GM13977 (cell line): ENCODE measurements at places on chromosomes 13 and 19.
A peak's percentile ranks its signal among the peaks of the same experiment; 100 is the strongest.

- DNase-seq = no peak
Observed at GRCh38 chr13:40149611-40150274, 494.3 kb downstream of the COG6 start.

GRCh38 chr19:15456871-15457700 lies 7.3 kb downstream of the RASAL3 start:
- DNase-seq = no peak

GRCh38 chr13:32125751-32126150 lies 94.2 kb downstream of the FRY start:
- no peak for DNase-seq

- DNase-seq = no peak
Observed at GRCh38 chr19:47765523-47766358, 12.8 kb upstream of the SELENOW start.

- no peak for DNase-seq
Observed at GRCh38 chr19:12922959-12923358, 3.9 kb upstream of the SYCE2 start.

DNA sequence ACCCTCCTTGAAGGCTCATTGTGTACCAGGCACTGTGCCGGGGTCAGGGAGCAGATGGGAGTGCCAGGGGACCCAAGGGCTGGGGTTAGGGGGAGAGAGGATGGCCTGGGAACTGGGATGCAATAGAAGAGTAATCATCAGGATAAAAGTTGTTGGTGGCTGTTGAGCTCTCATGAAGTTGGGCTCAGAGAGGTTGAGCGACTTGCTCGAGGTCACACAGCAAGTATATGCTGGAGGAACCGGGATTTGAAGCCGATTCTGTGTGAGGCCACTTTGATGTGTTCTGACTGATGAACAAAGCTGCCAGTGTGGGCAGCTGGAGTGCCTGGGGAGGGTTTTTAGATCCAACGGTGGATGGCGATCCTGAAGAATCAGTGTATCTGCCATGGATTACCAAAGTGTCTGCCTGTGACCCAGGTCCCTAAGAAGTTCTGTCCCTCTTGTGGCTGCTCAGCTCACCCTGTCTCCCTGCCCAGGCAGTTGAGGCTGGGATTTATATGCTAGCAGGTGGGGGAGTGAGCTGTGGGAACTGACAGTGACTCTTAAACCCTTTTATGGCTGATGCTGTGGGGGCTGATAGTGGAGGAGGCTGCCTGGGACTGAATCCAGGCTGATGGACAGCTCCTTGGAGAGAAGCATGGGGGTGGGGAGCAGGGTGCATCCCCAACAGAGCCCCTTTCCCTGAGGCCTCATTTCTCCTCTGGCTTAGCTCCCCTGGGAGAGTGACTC lies 8.3 kb downstream of the ARHGEF18 start:
- no peak for DNase-seq

DNA sequence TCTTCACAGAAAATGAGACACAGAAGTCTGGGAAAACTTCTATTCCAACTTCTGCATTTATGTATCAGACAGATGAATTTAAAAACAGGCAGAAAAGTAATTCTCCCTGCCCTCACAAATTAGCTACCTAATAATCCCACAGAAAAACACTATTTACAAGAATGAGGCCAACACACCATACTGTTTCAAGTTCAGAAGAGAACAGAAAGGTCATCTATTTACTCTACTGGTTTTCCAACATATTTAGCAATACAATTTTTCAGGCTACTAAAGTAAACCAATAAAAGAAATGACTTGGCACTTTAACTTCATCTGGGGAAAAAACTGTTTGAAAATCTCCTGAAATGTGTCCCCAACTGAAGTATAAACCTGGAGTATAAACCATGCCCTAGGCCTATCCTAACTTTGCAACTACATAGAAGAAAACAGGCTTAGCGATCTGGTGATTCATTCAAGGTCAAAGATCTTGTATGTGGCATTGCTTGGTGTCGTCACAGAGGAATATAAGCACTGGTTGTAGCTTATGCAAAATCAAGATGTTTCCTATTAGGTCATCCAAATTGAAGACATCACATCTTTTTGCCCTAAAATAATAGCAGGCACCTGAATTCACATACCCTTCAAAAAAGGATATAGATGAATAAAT lies 20.1 kb upstream of the EBPL start:
- DNase-seq = no peak

DNA sequence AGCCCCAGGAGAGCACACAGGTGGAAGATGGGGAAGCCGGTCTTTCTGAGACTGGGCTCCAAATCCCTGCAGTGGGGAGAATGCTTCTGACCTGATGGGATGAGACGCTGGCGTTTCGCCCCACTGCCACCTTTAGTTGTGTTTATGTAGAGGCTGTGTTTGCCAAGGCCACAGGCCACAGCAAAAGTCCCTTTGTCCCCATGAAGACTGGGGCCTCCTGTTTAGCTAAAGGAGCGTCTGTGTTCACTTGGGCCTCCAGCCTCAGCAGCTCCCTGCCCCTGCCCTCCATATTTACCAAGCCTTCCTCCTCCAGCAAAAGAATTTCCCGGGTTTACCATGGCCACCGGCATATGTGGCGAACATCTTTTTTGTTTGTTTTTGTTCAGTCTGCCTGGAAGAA lies 10.4 kb upstream of the KLK14 start:
- no peak for DNase-seq

DNA sequence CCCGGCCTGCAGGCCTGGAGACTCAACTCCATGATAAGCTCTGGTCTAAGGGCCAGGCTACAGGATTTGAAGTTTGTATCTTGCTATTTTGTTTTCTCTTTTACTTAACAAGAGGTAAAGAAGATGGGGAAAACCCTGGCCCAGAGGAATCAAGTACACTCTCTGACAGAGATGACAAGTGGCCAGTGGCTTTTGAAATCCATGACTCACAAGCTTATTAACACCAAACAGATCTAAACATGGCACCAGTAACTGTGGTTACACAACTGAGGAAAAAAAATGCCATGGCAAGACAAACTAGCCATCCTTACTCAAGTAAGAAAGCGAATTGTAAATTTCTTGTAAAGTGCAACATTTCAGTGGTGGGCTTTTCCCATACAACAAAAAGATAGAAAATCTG lies 72.6 kb upstream of the SERTM1 start:
- no peak for DNase-seq

DNA sequence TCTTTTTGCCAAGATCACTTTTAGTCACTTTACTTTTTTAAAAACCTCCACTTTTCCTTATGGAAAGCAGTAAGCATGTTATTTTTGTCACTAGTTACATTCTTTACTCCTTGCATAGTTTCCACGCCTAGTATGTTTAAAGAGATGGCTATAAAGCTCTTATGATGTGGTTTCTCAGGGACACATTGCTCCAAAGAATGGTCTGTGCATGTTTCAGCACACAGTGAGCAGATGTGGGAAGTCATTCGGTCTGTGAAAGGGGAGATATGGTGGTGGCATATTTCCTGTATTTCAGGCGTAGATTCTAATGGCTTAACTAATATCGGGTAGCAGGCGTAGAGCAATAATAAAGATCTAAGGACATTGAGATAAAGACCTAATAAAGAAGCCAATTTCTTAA lies 180.7 kb downstream of the SLITRK6 start:
- DNase-seq = no peak

DNA sequence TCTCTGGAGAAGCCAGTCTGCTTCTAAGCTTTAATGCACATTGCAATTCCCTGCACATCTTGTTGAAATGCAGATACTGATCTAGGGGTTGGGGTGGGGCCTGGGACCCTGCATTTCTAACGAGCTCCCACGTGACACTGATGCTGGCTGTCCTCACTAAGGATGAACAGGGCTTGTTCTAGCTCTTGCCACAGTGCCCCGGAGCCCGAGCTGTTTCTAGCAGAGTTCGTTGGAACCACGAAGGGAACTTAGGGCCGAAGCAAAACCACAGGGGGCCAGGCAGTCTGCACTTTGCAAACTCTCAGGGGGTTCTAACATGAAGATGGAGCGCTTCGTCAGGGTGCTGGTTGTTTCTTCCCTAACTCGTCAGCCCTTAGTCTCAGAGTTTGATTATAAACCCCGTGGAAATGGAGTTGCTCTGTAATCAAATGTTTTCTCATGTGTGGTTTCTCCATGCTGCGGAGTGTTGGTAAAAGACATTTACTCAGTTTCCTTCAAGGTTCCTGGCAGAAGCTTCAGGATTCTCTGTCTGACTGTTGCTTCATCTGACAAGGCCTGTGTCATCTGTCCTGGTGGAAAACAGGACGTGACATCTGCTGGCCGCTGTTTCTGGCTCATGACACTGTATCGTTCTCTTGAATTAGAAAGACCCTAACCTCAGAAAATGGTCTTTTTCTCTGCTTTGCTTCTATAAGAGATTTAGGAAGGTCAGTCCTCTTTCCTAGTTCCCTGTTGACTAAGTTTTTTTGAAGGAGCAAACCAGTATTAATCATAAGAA lies 221.5 kb downstream of the TEX29 start:
- no peak for DNase-seq

DNA sequence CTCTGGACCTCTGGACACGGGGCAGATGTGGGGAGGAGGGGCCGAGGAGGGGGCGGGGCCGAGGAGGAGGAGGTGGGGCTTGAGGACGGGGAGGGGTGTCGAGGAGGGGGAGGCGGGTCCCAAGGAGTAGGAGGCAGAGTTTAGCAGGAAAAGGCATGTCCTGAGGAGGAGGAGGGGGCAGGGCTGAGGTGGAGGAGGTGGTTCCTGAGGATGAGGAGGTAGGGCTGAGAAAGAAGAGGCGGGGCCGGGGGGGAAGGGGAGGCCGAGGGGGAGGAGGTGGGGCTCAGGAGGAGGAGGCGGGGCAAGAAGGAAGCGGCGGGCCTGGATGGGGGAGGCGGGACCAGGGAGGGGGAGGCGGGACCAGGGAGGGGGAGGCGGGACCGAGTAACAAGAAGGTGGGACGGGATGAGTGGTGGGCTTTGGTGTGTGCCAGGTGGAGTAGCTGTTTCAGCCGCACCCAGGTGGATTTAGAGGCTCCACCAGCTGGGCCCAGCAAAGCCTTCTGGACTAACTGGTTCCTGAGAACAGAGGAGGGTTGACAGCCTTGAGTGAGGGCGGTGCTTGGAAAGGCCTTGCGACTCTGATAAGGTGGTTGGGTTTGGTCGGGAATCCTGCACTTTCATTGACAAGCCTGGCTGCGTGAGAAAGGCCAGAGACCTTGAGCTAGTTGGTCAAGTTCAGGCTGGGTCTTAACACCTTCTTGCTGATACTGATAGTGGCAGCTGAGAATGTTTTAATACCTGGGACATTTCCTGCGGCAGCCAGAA lies 7.7 kb downstream of the TECR start:
- peak; percentile 51 for DNase-seq

DNA sequence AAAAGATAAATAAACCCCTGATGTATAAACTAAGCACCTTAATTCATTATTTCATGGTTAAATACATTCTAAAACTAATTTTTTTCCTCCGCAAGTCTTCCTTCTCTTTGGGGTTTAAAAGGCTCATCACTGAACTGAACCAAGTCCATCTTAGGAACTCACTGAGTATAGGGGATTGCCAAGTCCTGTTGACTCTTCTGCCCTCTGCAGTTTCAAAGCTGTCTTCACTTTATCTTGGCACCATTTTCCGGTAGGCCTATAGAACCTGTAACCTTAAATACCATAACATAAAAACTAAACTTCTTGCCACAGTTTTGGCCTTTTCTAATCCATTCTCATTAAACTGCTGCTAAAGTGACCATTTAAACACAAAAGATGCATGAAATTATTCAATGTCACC lies 66.5 kb upstream of the USPL1 start:
- peak; percentile 48 for DNase-seq

DNA sequence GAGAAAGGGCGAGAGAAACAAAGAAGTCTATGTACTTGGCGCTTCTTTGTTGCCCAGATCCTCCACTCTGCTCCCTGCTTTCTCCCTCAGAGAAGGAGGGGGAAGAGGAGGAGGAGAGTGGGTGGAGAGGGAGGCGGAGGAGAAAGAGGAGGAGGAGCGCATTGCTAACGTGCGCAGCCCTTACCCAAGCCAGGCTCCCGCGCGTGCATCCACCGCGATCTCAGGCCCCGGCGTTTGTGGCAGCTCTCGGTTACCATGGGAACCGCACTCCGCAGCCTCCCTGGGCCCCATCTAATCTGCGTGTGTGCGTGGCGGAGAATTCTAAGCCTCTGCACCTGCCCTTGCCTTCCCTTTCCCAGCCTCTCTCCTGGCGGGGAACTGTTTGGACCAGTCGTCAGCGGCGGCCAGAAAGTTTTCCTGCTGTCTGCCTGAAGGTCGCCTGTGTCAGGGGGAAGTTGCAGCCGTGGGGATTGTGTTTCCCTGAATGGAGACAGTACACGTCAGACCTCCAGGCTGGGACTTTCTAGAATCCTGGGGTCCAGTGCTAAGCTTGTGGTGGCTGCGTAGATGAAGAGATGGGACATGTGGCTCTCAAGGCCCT lies at the start of gene ERICH6B:
TSS of gene ERICH6B (minus strand) at position 239 of the 601 bp plus-strand sequence. CDS start 18,734 bp downstream, outside the sequence.
- DNase-seq = no peak

DNA sequence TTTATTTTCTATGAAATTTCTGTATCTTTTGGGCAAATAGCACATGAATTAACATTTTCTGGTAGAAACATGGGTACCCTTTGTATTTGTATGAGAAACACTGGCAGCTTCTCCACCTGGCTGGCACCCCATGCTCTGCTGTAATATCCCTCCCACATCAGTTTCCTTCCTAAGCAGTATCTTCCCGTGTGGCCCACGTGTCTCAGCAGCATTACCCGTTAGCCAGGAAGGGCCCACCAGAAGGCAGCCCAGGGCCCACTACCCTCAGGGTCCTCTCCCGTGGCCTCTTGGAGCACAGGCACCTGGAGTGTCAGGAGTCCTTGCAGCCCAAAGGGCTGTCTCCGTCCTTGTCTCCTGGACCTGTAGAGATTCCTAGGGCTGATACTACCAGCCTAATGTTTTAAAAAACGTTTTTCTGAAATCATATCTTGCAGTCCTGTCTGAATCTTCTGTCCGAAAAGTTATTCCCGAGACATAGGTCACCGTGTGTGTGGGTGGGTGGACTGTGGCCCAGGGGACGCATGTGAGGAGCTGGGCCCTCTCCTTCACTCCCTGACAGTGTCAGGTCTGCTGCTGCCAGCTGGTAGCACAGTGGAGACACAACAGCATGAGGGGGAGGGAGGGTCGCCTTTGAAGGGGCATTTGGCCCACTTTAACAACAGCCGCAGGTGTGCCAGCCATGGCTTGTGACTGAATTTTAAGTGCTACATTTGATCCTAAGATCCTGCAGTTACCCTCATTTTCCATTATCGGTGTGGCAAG lies 22.0 kb upstream of the TEX29 start:
- no peak for DNase-seq

- DNase-seq = no peak
Observed at GRCh38 chr13:50226515-50227155, 211.4 kb downstream of the KCNRG start.

DNA sequence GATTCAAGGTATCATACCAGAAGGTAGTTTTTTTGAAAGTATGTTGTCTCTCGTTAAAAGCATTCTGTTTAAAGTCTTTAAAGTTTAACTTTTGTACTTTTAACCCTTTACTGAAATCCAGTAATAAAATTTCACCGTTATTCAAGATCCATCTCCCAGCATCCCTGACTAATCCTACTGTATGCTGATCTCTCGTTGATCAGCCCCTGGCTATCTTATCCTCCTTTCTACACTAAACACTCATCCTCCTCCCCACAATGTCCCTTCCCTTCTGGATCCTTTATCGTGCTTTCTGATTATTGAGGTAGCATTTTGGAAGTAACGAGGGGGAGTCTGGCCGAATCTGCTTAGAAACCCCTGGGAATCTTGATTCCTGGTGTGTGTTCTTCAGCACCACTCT lies 1.3 kb downstream of the TPP2 start:
- no peak for DNase-seq
